ENCODE measurements at places on chromosomes 6 and 20.

DNA sequence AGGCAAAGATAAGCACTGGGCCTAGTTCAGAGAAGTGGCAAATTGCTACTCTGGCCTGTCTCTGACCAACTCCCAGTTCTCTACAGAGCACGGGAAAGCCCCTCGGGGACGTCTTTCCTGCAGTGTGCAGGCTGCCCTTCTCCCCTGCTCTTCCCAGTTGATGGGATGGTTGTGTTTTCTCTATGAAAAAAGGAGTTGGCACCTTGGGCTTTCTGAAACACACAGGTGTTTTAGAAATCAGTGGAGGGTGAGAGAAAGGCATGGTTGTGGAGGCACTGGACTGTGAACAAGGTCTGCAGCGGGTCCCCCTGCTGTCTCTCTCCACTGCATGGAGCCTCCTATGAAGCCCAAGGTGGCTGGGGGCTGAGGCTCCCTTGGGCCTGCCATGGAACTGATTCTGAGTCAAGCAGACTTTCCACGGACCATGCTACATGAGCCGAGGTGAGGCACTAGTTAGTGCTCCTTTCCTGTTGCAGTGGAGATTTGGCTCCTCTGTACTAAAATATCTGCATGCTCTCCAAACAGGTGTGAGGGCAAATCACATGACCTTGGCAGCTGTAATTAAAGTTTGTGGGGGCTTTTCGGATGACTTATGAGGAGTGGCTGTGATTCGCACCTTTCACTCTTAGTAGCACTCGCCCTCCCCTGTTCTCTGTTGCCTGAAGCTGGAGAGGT lies 16.3 kb downstream of the GTSF1L start:
- no peak for DNase-seq

GRCh38 chr20:36775196-36775595 lies 1.6 kb upstream of the DSN1 start:
- no peak for DNase-seq

GRCh38 chr6:150899231-150899630 lies 33.7 kb downstream of the MTHFD1L start:
- DNase-seq = no peak

DNA sequence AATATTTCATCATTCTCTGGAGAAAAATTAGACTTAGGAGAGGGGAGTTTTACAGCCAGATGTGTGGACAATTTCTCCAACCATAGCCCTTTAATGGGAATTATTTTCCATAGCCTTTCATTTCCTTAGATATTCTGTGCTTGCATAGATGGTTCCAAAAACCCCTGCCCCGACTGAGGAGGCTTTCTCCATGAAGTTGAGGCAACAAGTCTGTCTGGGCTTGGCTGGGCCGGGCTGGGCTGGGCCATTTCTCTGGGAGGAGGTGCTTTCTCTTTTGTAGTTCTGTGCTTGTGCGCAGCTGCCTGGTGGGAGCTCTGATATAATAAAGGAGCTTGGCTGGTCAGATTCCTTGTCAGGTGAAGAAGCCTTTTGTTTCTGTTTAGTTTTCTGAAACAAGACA lies 71.4 kb downstream of the SOBP start:
- no peak for DNase-seq

DNA sequence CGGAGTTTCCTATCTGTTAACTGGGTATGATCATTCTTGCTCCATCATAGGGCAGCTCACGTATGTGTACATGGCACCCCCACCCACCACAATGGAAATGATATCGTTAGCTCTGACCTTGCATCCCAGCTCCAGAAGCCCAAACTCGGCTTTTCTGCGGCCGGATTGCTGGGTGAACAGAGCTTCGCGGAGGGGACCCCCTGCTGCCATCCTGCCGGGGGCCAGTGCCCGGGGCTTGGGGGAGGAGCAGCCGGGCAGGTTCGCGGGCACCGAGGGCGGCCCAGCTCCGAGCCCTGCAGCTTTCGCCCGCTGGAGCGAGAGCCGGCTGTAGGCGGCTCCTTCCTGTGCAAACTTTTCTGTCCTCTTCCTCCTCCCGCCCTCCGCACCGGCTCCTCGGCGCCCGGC lies 24.9 kb upstream of the FUCA2 start:
- DNase-seq = peak; percentile 52

GRCh38 chr6:56363796-56364430 lies 116.5 kb upstream of the COL21A1 start:
- no peak for DNase-seq

- DNase-seq = no peak
Measured at GRCh38 chr6:15689586-15690482, 27.0 kb upstream of the DTNBP1 start.

DNA sequence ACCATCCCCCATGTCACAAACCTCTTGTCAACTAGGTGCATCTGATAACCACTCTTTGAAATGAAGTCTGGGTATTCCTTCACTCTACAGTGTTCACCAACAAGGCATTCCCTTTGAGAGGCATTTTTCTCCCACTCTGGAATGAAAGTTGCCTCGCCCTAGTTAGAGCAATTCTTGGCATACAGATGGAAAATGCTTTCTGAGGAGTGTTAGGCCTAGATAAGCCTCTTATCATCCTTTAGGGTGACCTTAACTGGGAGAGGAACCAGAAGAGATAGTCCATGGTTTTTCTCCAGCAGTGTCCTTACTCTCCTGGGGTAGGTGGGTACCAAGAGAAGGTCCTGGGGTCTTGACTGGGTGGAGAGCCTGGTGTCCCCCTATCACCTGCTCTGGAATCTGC lies 14.8 kb downstream of the CLIC5 start:
- DNase-seq = no peak

- no peak for DNase-seq
Measured at GRCh38 chr20:31590717-31591225, 14.3 kb upstream of the ID1 start.

DNA sequence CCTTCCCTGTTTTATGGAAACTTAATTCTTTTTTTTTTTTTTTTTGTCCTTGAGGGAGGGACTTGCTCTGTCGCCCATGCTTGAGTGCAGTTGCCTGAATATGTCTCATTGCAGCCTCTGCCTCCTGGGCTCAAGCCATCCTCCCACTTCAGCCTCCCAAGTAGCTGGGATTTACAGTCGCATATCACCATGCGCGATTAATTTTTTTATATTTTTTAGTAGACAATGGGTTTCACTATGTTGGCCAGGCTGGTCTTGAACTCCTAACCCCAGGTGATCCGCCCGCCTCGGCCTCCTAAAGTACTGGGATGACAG lies 654 bp downstream of the TMEM14C start:
- DNase-seq = no peak

- no peak for DNase-seq
Measured at GRCh38 chr6:73630401-73630800, 23.4 kb downstream of the SLC17A5 start.

GRCh38 chr6:1335367-1336037 lies 23.6 kb downstream of the FOXQ1 start:
- no peak for DNase-seq

- DNase-seq = no peak
Measured at GRCh38 chr6:1952740-1953360, 292.6 kb downstream of the GMDS start.

GRCh38 chr20:50192364-50193198 lies 2.0 kb downstream of the CEBPB start:
- DNase-seq = peak; percentile 66

DNA sequence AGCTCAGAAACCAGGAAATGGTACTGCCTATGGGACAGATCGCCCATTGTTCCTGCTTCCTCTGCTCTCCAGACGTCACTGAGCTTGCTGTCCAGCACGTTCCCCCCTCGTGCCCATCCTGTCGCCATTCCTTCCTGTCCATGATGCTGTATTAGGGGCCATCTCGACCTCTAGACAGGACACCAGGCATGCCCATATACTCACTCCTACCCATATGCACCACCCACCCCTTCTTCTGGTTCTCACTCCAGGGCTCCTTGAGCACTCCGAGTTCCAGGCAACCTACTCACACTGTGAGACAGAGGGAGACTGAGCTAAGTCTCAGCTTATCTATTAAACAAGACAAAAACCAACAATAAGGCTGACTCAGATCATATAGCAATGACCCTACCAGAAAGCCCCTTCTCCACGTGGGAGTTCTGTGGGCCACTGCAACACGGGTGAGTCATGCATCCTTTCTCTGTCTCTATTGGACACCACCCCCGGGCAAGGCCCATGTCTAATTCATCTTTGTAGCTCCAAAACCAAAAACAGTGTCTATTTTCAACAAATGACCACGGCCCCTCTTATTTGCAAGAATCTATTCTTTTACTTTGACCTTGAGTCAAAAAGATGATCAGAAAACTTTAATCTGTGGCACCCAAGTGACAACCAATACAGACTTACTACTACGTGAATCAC lies 65.7 kb downstream of the PSMG4 start:
- DNase-seq = no peak

DNA sequence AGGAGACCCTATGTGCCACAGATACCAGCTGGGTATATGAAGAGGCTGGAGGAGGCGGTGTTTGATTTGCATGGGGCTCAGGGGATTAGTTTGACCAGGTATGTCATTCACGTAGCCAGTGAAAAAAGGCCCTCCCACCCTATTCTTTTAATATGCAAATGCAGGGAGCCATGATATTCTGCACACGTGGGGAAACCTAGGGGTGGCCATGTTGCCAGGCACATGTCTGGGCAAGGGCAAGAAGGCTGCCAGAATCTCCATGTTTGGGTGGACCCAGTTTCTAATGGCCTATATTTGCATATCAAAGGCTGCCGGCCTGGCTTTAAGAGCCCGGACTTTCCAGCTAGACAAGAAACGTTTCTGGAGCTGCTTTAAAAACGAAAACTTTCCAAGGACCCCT lies 60.4 kb downstream of the SOX4 start:
- no peak for DNase-seq

DNA sequence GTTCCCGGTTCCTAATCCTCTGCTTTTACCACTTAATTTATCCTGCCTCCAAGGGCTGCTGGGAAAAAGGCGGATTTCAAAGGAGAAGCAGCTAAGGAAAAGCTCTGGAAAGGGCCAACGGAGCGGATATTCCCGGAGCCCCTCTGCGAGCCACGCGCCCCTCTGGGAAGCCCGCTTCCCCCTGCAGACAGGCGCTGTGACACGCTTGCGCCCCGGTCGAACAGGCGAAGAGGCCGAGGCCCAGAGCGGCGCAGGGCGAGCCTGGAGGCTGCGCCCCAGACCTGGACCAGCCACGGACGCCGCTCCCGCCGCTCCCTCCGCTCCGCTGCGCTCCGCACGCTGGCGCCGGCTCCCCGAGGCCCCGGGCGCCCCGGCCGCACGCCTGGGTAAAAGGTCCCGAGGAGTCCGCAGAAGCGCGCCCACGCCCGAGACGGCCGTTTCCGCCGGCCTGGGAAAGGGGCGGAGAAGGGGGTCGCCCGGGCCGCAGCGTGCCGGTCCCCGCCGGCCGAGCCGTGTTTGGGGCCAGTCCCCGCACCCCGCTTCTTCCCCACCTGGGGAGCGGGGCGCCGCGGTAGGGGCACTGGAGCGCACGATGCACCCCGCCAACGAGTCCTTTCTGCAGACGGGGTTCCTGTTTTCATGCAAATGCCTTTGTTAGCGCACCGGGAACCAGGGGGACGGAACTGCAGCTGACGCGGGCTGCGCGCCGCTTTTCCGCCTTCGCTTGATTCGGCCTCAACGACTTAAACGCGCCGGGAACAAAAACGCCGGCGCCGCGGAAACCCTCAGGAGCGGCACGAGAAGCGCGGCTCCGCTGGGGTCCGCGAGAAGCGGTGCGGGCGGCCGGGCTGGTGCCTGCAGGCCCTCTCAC lies 91.9 kb upstream of the SIRPA start:
- DNase-seq = no peak

DNA sequence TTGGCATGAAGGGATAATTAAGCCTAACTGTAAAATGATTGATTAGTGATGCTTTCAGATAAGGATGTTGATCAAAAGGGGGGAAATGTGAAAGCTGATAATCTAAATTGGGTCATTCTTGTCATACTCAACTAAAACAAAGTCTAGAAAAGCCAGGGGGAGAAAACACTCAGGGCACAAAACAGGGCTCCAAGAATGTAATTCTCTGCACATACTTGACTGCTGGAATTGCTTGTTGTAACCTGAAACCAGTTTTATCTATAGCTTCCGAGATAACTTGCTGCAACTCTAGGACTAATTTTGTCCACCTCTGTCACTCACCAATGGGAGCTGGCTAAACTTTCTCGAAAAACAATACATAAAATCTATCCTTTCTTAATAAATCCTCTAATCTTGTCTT lies 310.3 kb downstream of the CLVS2 start:
- no peak for DNase-seq

Measured in activated gamma-delta T cell treated with Interleukin-2 at 50 U/mL for 16 hours (primary cell).